ENCODE measurements at places on chromosomes 13 and 19.
A peak's percentile ranks its signal among the peaks of the same experiment; 100 is the strongest.

GRCh38 chr19:12723641-12724426, at the start of gene TNPO2:
Gene TNPO2, minus strand, starts transcription at chr19:12723932. Its CDS starts 2,955 bp downstream, at chr19:12720977.
- DNase-seq, result no peak

DNA sequence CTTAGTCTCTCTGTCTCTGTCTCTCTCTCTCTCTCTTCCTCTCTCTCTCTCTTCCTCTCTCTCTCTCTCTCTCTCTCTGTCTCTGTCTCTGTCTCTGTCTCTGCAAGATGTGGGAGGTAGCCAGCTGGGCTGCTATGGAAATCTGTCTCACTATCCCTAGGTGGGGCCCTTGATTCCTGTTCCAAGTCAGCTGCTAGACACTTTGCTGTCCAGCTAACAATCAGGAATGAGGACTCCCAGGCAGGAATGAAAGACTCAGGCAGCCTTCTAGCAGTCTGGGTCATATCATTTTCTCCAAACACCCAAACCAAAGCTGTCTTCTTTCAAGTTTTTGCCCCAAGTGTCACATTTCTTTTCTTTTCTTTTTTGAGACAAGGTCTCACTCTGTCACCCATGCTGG, 23.2 kb downstream of the CATSPERD start:
- DNase-seq, result no peak

DNA sequence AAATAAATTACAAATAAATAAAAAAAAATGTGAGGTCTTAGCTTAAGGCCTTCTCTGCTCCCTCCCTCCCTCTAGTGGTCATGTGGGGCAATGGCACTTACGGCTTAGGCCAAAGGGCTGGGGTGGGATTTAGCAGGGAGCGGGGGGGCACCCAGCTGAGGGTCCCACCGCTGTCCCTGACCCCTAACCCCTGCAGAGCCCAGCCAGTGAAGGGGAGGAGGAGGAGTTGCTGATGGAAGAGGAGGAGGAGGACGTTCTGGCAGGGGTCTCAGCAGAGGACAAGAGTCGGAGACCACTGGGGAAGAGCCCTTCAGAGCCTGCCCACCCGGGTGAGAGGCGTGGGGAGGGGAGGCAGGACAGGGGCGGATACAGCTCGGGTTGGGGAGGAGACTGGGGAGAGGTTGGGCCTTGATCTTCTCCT, 9.3 kb downstream of the MPND start:
- DNase-seq, result no peak

DNA sequence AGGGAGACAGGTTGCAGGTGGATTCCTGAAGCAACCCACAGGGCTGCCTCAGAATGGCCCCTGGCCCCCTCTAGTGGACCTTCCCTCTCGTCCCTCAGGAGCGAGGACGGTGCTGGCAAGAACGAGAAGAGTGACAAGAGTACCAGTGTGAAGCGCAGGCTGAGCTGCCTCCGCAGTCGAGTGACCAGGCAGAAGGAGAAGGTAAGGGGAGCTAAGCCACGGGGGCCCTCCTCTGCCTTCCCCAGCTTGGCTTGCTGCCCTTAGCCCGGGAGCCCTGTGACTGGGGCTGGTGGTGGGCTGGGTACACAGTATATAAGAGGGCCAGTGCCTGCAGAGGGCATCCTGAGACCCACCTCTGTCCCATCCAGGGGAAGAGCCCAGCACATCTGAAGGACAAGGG, 34.0 kb downstream of the ARHGEF18 start:
- DNase-seq, result no peak

GRCh38 chr13:39263531-39263930, 225.3 kb downstream of the NHLRC3 start:
- DNase-seq, result no peak

GRCh38 chr13:31150315-31150985, 11.3 kb downstream of the HSPH1 start:
- DNase-seq, result no peak

DNA sequence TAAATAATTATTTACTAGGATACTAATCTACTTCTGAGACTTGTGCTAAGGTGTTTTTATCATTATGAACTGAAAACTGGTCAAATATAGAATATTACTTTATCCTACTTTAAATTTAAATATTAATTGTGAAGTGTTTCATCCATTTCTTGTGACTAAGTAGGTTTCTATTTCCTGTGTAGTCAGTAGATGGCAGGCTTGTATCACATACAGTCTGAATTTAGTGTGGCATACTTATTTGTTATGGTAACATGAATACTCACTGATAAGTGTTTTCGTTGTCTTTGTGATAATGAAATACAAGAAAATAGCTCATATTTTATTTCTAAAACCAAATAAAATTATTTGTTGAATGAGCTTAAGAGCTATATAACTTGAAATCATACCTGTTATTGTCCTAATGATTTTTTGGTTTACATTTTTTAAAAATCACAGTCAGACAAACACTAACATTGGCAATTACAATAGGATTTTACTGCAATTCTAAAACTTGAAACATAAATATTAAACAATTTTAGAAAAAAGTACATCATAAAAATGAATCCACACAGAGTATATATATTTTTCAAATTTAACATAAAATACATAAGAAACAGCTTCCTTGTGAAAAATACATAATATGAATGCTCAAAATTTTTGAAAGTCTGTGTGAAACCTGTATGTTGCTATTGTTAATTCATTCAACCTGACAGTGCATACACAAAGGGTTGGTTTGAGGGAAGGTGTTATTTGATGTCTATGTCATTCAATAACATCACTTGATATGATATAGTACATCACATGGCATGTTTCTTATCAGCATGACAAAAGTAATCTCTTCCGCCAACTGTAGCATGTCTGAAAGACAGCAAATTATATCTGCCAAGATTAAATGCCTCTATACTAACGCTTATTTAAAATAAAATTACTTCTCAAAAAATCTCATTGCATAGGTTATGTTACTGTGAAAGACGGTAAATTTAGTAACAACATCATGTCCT, 904.8 kb upstream of the PCDH20 start:
- DNase-seq, result peak; percentile 2

DNA sequence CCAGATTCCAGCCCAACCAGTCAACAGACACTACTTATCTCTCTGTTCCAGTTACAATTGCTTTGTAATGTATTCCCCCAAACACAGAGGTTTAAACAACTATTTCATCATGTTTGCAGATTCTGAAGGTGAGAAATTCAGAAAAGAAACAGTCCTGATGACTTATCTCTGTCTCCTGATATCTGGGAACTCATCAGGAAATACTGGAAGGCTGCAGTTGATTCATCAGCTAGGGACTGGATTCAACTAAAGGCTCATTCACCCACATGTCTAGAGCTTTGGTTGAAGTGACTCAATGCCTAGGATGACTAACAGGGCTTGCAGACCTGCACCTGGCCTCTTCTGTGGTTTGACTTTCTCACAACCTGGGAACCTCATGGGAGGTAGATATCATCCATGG, 56.6 kb upstream of the GPC6 start:
- no peak for DNase-seq

GRCh38 chr19:31946491-31946890, 398.9 kb upstream of the ZNF507 start:
- DNase-seq, result no peak

GRCh38 chr13:37131092-37131491, 25.6 kb upstream of the CSNK1A1L start:
- DNase-seq, result no peak

DNA sequence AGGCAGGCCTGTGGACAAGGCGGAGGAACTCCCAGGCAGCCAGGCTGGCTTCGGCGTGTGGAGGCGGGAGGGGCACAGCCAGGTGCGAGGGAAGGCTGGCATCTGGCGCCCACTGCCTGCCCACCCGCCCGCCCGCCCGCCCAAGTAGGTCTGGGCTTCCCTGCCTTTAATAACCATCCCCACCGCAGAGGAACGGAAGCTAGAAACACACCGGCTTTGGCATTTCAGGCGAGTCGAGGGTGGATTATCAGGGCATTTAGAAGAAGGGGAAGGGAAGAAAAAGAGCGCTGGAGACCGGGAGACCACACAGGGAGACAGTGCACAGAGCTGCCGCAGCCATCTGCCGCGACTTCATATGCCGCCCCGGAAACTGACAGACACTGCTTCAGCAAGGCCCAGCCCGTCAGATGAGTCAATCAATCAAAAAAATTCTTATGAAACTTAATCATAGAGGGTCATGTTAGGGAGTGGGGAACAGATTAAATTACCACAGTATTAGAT, 199.7 kb downstream of the TSHZ3 start:
- no peak for DNase-seq

DNA sequence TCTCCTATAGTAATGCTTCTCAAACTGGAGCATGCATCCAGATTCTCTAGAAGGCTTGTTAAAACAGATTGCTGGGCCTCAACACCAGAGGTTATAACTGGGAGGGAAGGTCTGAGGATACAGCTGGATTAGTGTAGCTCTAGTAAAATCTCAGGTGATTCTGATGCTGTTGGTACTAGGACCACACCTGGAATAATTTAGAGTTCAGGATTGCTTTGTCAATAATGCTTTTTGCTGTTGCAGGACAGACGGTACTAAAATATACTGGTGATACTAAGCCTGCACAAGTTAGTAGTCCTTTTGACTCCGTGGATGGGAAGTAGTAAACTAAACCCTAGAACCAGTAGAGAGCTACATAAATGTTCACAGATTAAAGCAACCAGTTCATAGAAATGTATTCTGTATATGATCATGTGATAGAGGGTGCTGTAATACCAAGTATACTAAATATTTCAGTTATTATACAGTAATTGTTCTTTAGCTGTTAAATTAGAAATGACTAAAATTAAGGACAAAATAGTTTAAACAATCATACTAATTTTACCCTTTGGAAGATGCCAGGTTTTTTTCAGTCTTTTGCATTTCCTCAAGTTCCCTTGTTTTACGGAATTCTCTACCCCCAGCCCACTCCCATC, 258.2 kb upstream of the STARD13 start:
- DNase-seq, result no peak

DNA sequence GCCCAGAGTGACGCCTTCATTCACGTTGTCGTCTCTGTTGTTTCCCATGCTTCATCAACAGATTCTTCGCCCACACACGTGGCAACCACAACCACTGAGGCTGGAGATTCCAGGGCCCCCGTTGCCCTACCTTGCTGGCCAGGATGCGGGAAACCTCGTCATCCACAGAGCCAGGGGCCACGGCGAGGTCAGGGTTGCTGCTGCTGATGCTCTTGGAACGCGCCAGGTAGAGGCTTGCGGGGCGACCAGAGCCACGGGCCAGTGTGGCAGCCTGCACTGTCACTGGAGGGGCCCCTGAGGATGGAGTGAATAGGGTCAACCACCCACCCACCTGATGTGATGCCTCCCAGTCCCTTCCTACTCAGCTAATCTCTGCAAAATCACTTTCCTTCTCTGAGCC, 6.3 kb upstream of the ANGPTL8 start:
- DNase-seq, result no peak

DNA sequence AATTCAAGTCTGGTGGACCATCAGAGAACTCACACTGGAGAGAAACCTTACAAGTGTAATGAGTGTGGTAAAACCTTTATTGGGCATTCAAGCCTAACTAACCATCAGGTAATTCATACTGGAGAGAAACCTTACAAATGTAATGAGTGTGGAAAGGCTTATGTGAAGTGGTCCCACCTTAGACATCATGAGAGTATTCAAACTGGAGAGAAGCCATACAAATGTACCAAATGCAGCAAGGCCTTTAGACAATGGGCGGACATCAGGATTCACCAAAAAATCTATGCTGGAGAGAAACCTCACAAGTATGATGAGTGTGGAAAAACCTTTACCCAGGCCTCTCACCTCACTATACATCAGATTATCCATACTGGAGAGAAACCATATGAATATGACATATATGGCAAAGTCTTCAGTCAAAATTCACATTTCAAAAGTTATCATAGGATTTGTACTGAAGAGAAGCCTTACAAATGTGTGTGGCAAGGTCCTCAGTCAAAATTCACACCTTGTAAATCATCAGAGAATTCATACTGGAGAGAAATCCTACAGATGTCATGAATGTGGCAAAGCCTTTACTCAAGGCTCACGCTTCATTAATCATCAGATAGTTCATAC, 19.7 kb upstream of the ZNF665 start:
- no peak for DNase-seq

DNA sequence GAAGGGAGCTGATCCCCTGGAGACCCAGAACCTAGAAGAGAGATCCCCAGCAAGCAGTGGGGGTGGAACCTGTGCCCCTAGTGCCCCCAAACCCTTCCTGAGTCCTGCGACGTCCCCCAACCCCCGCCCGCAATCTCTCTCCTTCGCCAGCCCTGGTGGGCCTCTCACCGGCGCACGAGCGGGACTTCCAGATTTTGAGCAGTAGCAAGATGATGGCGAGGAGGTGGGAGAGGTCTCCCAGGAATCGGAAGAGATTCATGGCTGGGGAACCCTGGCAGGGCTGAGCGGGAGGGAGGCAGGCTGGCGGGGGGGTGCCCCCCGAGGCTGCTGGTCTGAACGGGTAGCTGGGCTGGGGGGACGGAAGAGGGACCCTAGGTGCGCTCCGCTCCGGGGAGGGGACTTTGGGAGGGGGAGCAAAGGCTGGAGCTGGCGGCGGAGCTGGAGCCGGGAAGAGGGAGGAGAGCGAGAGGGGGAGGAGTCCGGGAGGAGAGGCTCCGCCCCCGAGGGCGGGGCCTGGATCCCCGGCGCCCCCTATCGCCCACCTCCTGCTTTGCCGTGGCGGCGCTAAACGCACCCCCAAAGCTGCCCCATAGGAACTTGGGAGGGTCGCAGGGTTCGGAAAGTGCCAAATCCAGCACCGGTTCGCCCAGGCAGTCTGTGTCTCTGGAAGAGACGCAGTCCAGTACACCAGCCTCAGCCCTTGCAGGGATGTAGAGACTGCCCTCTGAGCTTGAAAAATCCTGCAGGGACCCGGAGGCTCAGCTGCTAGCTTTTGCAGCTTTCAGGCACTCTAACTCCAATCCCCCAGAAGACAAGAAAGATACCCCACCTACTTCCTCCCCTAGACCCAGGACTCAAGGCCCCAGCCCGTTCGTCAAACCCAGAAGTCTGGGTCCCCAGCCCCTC, at the start of gene KDELR1:
KDELR1 (minus strand) TSS at position 452 of the 906 bp plus-strand sequence; CDS start at position 259, 193 bp downstream.
- DNase-seq, result no peak

GRCh38 chr19:17069193-17069592, 6.1 kb downstream of the HAUS8 start:
- DNase-seq, result no peak

DNA sequence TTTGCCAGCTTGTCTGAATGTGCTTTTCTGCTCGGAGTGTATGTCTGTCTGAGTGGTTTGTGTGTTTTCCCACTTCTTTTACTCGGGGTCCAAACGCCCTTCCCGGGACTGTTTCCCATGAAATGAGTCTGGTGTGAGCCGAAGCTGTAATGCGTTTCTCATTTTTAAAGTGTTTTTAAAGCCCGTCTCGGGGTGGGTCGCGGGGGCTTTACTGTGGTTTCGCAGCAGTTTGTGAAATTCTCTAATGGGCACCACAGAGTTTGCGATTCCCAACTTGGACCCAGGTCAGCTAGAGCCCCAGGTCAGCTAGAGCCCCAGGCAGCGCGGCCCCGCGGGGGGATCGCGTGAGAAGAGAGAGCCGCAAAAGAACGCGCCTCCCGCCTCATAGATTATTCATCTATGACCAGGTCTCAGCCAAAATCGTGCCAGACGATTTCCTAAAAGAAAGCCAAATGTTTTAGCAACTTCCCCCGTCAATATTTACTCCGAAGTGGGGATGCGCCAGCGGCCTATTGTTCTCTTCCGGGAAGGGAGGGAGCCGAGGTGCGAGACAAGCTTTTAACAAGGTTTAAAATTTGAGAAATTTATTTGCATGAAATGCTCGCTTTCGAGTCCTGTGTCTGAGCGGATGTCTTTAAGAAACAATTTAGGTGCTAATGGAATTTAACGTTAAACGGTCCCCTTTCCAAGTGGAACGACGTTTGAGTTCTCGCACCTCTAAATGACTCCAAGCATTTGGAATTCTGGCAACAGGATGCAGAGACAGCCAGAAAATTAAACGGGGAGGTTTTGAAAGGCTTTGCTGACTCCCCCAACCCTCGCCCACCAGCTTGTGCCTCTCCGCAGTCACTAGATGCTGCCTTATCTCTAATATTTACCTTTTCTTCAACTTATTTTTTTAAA, 2.2 kb downstream of the ZIC2 start:
- no peak for DNase-seq

- DNase-seq, result no peak
Observed at GRCh38 chr13:98048265-98048664, 94.6 kb upstream of the FARP1 start.
